ENCODE measurements at places on chromosomes 7 and 10.

GRCh38 chr10:22932626-22933370 is 4.9 kb downstream of the ARMC3 start:
- no peak for DNase-seq

GRCh38 chr7:50069613-50070012 is 23.4 kb downstream of the ZPBP start:
- no peak for DNase-seq

GRCh38 chr10:101897633-101898032 is 54.0 kb upstream of the KCNIP2 start:
- no peak for DNase-seq

- DNase-seq, result no peak
These were observed 113.1 kb downstream of the TCERG1L start for GRCh38 chr10:131198401-131198800.

DNA sequence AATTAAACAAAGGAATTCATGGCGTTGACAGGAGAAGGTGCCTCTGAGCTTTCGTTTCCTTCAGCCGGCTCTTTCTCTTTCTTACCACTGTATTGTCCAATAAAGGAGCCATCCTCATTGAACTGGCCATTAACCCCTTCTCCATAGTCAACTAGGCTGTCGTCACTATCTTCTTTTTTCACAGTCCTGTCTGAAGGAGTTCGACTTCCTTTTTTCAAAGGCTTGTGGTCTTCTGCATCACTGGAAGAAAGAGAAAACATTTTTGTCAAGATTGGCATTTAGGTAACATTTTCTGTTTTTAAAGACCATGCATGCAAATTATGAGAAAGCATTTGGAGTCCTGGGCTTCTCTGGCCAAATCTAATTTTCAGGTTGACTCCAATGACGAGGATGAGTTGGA is 19.7 kb upstream of the LAMB4 start:
- DNase-seq, result no peak

DNA sequence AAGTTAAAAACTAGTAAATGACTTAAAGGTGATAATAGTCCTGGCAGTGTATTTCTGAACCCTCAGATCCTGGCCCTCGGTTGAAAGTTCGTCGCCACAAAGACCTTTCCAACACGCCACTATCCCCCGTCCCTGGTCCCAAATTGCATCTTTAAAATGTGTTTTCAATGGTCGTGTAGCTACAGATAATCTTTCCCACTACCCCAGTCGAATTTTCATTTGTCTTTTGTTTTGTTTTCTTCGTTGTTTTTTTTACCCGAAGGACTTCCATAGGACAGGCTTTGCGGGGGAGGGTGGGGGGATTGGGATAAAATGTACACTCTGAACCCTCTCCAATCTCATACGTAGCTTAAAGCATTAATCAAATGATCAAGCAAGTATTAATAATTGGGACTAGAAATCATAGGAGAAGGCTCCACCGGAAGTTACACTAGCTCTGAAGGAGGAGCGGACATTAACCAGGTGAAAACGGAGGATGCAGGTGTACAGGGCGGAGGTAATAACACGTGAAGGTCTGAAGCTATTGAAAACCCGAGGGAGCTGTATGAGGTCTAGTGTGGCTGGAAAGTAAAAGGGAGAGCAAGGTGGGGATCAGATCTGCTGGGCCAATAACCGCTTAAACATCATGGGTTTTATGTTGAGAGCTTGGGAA is 32.8 kb upstream of the PHF14 start:
- no peak for DNase-seq

DNA sequence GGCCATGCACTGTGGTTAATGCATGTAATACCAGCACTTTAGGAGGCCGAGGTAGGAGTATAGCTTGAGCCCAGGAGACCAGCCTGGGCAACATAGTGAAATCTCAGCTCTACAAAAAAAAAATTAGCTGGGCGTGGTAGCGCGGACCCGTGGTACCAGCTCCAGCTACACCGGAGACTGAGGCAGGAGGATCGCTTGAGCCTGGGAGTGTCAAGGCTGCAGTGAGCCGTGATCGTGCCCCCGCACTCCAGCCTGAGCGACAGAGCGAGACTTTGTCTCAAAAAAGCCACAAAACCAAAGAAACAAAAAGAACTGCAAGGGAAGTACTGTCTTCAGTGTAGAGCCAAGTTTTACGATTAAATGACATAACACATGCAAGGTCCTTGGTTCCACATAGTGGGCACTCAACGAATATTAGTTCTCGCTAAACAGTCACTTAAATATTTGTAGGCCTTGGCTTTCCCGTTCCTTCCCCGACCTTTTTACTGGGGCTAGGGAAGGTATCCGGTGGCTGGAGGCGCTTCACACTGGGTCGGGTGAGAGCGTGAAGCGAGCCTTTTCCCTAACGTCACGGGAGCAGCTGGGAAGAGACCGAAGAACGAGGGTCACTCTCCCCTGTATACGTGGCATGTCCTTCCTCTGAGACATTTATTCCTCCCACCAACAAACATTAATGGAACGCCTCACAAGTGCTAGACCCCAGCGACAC is 993 bp upstream of the SND1 start:
- DNase-seq, result no peak

DNA sequence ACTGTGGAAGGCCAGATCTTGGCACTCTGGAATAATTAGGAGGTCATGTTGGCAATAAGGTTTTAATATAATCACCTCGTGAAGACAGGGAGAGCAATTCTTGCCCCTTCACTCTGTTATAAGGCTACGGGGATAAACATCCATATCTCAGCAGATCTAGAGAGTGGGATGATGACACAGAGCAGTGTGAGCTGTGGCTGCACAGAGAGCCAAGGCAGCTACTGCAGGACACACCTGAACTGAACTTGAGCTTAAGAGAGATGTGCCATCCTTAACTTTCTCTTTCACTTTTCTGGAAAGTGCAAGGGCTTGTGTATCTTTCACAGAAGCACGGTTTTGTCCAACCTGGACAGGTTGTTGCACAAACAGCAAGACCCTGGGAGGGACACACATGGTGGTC is 174.7 kb downstream of the GATA3 start:
- no peak for DNase-seq

DNA sequence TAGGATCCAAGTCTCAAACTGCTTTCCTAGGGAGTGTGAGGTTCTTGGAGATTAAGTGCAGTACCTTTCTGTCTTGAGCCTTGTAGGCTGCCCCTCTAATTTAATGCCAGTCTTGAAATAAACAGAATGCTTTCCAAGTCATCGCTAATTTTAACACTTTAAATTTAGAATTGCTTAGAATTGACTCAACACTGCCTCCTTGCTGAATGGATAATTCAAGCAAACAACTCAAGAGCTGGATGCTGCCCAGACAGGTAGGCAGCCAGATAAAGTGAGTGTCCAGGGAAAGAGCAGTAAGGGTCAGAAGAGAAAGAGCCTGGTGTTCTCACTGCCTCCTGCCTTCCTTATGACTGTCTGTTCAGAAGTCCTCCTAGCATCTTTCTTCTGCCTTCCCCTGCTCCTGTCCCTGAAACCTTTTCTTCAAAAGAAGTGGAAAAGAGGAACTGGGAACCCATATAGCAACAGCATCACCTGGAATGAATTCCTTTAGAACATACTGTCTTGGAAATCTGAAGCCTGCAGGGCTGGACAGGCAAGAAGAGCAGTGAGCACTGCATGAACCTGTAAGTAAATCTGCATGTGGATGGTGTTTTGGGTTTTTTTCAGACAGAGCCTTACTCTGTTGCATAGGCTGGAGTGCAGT is 3.1 kb upstream of the GOT1 start:
- DNase-seq, result no peak

DNA sequence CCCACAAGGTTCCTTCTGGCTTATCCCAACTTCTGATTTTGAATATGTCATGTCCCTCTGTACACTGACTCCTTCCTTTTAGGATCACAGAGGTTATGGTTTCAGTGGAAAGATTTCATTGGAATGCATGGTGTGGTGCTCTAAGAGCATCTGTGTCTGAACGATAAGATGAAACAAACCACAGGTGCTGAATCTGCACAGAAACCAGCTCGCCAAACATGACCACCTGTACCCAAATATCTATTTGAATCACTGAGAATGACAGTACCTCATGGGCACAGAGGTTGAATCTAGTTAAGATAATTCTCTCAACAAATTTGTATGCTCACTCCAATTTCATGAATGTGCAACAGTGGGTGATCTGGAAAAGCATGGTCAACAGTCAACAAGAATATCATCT is 105.3 kb downstream of the DGKI start:
- no peak for DNase-seq

GRCh38 chr7:98802088-98802780 is 67.6 kb downstream of the TMEM130 start:
- DNase-seq, result no peak

DNA sequence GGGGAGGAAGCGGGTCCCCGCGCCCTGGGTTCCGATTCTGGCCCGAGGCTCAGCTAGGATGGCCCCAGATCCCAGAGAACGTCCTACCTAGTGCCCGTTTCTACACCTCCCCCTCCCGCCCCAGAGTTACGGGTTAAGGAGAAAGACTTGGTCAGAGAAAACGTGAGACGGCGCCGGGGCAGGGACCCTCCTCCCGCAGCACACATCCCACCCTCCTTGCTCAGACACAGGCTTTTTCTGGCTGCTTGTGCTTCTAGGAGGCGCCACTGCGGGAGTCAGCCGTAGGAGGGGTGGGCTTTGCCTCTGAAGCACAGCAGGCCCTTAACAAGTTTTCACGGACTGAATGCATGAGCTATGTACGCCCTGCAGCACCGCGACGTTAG is 104.9 kb upstream of the LEP start:
- DNase-seq, result no peak

- no peak for DNase-seq
These were observed 85.6 kb downstream of the RNF216 start for GRCh38 chr7:5695727-5696345.

GRCh38 chr10:63760034-63760707 is 239.0 kb downstream of the REEP3 start:
- no peak for DNase-seq

DNA sequence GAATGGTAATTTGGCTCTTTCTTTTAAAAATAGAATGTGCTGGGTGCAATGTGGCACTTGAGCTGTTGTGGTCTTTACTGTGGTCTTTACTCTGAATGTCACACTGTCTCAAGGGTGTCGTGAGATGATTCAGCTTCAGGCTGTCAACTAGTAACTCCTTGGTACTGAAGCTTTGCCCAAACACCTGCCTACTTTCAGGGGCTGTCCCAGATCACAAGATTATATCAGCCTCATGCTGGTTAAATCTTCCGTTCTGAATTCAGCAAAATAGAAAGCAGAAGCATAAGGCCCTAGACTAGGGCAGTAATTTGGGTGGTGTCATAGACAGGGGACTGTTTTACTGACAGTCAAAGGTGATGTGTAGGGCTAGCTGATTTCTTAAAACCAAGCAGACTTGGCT is 110.9 kb downstream of the BAMBI start:
- no peak for DNase-seq

DNA sequence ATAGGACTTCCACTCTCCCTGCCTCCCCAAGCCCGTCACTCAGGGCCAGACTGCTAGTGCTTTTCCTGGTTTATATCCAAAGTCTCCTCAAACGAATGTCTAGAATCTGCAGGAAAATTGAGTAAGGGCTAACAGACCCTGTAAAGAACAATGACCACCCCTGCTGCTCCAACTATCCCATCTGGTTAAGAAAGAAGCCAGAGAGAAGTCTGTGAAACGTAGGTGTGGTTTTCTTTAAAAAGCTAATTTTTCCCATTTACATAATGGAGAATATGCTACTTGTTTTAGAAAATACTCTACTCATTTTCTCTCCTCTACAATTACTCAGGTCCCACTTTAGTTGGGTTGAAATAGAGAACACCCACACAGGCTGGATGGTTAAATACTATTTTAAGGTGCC is 72.5 kb downstream of the FAM13C start:
- DNase-seq, result no peak

- no peak for DNase-seq
These were observed 65.2 kb downstream of the PTPRE start for GRCh38 chr10:127971963-127972615.

DNA sequence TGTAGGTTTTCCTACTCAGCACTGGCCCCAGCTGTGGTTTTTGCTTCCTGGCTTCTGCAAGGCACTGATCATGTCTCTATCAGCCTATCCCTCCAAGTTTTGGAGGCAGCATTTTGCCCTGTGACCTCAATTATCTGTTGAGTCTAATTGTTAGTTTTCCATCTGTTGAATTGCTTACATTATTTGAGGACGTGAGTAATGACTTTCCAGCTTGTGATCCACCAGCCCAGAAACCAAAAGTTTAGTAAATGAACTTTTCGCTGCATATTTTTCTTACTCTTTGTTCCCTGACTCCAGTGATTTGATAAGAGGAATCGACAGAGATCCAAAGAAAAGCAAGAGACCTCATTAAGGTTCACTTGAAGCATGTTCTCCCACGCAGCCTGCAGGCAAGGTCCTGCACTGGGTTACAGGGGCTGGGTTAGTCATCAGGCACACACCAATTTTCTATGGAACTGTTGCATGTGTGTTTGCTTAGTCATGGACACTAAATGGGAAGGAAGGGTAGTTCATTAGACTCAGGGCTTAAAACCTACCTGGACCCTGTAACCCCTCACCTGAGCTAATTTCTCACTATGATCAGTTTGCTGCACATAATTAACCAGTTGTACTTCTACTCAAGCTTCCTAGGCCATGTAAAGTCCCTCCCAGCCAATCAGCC is 57.2 kb downstream of the AKR1E2 start:
- DNase-seq, result no peak

DNA sequence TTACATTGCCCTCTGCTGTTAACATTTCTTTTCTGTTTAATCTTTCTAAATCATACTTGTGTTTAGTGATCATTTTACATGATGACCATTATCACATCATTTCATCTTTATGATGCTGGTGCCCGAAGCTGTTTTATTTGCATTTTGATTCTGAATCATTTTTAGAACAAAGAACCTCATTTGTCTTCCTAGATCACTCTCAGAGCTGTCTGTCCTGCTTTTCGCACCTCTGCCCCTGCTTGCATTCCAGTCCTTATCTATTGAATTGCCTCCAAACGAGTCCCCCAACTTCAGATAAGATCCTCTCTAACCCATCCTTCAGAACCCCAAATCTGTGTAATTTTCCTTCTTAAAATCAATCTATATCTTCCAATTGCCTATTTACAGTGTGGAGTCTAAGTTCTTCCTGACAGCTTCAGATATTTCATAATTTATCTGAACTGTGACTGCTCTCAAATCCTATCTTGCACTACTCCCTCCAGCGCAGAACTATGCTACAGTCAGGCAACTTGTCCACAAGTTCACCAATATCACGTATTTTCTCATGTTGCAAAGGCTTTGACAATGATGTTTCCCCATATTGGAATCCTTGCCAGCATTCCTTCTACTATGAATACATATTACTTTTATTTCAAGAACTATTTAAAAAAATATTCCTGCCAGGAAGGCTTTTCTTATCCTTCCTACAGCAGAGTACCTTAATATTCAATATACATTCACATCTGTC is 346.5 kb upstream of the CACNA2D1 start:
- DNase-seq, result no peak

Data from cortex of kidney (tissue), 1 donor.